ENCODE measurements at places on chromosomes 5 and 9.

- peak; percentile 8 for DNase-seq
These were observed 50.7 kb downstream of the P4HA2 start for GRCh38 chr5:132176987-132177386.

DNA sequence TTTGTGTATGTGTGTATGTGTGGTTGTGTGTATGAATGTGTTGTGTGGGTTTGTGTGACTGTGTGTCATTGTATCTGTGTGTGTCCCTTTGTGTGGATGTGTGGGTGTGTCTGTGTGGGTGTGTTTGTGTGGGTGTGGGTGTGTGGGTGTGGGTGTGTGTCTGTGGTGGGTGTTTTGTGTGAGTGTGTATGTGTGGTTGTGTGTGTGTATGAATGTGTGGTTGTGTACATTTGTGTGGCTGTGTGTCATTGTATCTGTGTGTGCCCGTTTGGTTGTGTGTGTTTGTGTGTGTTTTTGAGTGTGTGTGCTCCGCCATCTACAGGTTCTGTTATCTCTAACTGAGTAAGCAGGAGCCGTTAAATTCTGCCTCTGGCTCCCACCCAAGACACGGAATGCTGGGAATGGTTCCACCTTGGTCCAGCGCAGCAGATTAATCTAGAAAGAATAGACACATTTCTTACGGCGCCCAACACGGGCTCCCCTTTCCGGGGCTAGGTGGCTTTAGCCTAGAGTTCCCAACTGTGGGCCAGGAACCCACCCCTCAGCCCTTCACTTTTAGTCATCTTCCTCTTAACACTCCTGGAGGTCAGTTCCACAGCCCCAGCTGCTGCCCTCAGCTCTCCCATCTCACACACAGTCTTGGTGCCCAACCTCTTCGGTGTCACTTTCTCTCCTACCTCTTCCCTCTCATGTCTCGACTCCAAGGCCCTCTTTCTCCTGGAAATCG, 197.1 kb downstream of the TTLL11 start:
- DNase-seq, result no peak

GRCh38 chr5:100647461-100648230, 112.5 kb downstream of the FAM174A start:
- DNase-seq, result peak; percentile 64

- no peak for DNase-seq
These were observed 14.8 kb upstream of the COL5A1 start for GRCh38 chr9:134626571-134627416.

DNA sequence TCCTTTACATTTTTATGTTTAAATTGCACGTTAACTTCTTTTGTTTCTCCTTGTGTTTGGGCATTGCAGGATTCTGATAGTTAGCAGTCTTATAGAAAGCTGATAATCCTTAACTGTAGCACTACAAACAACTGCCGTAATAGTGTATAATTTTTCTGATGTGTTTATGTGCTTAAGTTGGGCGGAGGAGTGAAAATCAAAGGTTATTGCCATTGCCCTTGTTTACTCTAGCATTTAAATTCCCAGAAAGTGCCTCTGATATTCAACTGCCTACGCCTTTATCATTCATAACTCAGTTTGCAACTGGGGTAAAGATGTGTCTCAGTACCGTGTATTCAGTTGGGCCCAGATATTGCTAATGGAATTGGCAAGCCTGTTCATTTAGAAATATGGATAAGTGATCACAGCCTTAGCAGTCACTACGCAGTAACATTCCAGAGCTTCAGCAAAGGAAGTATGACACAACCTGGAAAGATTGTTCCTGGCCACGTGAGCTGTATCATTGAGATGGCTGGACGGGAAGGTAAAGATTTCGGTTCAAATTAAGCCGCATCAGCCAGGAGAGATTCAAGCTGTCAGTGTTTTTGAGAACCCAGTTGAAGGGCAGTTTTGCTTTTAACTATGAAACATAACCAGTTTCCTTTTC, 28.1 kb upstream of the LRRTM2 start:
- DNase-seq, result no peak

GRCh38 chr5:109910874-109911273, 221.1 kb downstream of the MAN2A1 start:
- no peak for DNase-seq
